T-helper 2 cell (primary cell): ENCODE measurements at places on chromosomes 5 and 9.

DNA sequence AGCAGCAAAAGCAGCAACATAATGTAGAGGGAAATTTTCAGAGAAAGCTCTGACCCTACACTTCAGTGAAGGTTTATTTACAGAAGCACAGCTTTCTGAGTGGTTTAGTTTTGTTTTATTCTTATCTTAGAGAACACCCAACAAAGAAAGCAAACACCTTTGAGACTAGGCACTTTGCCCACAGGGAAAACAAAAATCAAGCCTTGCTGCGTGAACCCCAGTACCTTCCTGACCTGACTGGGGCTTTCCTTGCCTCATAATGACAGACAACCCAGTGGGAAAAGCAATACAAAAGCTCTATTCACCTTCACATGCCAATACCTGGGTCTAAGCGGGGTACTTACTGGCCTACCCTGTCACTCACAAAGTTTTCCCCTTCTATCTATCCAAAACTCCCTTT, 189.8 kb downstream of the HINT1 start:
- no peak for DNase-seq

DNA sequence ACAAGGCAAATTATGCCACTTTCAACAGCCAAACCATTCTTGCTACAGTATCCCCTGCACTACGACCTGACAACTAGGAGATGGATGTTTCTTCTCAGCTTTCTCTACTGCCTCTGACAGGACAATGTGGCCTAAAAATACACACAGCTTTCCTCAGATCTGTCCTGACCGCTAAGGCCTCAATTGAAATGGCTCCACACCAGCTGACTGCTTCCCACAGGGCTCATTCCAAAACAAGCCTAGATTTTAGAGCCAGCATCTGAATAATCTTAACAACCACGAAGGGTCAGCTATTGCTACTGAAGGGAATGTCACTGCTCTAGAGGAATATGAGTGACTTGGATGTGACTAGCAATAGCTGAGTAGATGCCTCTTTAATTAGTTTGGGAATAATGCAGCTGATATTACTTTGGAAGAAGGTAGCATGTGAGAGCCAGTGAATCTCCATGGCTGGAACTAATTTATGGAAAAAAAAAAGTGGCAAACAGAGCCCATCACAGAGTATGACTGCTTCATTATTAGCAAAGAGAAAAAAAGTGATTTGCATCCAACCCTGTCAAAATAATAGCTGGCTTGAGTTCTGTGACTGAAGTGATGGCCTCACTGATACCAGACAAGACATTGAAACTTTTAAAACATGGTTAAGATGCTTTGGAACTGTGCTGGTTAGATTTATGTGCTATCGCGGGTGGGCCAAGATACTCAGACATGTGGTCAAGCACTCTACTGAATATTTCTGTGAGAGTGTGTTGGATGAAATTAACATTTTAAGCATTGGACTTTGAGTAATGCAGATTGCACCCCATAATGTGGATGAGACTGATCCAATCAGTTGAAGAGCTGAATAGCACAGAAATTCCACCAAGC, 450.2 kb downstream of the NR2F1-AS1 start:
- no peak for DNase-seq

- no peak for DNase-seq
These were observed 53.8 kb downstream of the GCNT1 start for GRCh38 chr9:76512826-76513225.

GRCh38 chr9:31034311-31034710, 1350.1 kb upstream of the ACO1 start:
- no peak for DNase-seq

DNA sequence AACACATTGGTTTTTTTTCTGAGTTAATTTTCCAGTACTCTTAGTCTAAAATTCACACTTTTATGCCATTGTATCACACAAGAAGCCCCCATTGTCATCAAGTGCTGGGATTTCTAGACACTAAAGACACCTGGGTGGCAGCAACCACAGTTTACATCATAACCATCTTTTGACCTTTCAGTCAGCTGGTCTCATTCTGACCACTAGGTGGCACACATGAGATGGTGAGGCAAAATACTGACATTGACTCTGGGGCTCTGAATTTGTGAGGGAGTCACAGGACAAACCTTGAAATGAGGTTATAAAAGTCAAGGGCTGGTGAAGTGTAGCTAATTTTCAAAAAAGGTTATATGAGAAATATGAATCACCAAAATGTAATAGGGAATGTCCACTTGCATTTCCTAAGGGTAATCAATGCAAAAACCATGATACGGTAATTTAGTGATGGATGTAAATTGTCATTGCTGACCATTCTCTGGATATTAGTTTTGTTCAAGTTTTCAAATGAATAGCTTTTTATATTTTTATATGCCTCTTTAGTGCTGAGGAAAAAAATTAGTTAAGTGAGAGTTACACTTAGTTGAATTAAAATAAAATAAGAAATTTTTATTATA, 229.4 kb downstream of the DMAC1 start:
- peak; percentile 27 for DNase-seq
